ENCODE measurements at places on chromosomes 2 and 18.

DNA sequence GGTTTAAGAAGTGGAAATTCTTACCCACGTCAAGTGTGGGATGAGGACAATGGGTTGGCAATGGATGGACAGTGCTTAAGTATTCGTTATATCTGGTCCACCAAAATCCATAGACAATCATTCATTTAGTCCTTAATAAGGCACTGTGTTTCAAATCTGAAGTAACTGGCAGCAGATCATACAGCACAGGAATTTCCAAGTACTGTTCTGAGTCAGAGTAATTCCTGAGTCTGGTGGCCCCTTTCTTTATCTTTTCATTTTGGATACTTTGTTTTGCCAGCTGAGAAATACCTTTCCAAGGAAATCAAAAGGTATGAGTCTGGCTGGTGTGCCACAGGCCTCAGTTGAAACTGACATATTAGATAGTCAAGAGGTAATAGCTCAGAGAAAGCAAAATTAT, 31.4 kb upstream of the CCDC102B start:
- no peak for DNase-seq

GRCh38 chr18:49175071-49175470, 224.3 kb upstream of the SMAD7 start:
- no peak for DNase-seq

DNA sequence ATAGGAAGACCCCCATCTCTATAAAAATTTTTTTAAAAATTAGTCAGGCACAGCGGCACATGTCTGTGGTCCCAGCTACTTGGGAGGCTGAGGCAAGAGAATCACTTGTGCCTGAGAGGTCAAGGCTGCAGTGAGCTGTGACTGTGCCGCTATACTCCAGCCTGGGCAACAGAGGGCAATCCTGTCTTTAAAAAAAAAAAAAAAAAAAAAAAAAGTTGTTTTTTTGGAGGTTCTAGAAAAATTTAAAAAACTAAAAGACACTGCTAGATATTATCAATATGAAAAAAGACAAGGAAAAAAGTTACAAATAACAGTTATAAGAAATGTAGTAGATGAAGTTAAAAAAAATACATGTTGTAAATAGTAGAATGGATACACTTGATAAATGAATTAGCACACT, 56.1 kb upstream of the C2orf15 start:
- peak; percentile 54 for DNase-seq

- DNase-seq, result peak; percentile 70
Measured at GRCh38 chr2:30994227-30995056, 143.8 kb downstream of the GALNT14 start.

GRCh38 chr2:172106108-172106961, 3.6 kb upstream of the DLX2 start:
- peak; percentile 66 for DNase-seq

- DNase-seq, result no peak
Measured at GRCh38 chr2:174648896-174649295, 51.3 kb upstream of the WIPF1 start.

DNA sequence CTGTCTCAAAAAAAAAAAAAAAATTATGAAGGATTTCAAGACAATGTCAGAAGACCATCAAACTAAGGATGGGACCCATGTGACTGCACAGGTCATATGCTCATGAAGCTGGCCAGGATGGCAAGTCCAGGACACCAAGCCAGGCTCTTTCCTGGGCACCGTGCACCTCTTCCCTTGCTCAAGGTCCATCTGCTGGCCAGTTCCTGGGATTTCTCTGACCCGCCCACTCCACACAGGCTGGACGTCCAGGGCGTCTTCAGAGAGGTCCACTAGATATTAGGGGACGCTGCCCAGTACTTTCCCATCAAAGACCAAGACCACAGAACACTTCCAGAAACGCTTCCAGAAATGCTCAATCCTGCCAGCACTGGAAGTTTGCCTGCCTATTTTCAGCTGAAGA, 14.3 kb downstream of the TEX44 start:
- no peak for DNase-seq

DNA sequence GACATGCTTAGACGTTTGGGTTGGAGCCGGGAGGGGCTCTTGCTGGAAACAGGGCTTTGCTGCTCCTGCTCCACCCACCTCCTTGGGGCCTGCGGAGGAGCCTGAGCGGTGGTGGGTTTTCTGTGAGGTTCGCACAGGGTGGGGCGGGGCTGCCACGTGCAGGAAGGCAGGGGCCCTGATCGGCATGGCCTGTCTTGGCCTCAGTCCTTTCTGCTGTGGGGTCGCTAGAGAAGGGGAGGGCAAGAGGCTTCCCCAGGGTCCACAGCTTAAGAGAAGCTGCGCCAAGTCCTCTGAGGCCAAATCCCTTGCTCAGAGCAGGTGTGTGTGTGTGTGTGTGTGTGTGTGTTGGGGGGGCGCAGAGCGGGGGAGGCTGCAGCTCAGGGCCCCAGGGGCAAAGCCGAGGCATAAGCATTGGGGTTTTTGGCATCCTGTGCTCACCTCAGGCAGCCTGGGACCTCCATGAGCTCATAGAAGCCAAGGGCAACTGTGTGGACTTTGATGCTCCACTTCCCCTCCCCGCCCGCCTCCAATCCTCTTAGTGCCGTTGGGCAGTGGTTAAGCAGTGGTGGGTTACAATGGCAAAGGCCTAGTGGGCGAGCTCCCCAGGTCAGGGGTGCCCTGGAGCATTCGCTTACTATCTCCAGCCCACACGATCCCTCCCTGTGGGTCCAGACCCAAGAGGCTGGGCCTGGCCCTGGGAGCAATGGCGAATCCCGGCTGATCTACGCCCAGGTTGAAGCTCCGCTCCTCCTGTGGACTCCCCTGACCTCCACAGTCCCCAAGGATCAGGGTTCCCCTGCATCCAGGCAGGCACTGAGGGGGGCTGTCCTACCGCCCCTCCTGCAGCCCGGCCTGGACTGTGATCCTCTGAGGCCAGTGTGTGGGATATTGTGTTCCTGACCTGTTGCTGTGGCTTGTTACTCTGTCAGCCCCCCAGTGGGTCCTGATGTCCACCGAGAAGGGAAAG, 28.9 kb downstream of the TOGARAM2 start:
- DNase-seq, result peak; percentile 57

DNA sequence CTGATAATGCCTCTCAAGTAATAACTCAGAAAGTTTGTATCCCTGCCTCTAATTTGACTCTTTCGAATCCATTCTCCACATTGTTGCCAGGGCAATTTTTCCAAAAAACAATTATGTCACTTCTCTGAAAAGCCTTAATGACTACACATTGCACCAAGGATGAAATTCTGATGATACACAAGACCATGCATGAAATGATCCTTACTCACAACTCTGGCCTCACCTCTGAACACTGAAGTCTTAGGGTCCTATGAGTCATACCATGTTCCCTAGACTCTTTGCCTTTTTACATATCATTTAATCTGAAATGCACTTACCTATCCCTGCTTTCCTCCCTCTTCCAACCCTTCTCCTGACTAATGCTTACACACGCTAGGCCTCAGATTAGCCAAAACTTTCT, 51.0 kb downstream of the WDPCP start:
- no peak for DNase-seq

DNA sequence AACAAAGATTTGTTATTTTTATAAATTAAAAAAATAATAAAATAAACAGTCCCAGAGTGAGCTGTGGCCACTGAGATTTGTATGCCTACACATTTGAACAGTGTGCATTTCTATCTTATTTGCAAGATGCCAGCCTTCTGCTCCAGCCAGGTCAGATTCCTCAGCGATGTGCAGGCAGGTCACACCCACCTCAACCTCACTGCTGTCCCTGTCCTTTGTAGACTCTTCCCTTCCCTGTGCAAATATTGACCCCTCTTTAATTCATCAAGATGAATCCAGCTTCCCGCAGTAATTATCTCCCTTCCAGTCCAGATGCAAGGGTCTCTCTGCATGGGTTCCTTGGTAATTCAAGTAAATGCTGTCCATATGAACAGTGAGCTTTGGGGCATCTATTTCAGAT, 256.2 kb downstream of the PIEZO2 start:
- no peak for DNase-seq

DNA sequence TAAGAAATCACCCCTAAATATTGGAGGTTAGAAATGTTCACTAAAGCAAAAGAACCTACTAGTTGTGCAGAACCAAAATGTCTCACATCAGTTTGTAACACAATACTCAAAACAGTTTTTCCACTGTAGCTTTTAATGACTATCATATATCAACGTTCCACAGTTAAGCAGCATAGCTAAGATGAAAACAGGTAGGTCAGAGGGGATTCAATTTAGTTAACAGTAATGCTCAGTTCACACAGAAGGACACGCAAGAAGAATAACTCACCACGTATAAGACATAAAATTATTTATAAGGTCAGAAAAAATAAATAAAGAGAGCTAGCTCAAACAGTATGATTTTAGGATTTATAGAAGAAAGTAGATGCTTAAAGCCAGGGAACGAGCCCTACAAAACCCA, 118.9 kb upstream of the CCDC150 start:
- DNase-seq, result no peak

DNA sequence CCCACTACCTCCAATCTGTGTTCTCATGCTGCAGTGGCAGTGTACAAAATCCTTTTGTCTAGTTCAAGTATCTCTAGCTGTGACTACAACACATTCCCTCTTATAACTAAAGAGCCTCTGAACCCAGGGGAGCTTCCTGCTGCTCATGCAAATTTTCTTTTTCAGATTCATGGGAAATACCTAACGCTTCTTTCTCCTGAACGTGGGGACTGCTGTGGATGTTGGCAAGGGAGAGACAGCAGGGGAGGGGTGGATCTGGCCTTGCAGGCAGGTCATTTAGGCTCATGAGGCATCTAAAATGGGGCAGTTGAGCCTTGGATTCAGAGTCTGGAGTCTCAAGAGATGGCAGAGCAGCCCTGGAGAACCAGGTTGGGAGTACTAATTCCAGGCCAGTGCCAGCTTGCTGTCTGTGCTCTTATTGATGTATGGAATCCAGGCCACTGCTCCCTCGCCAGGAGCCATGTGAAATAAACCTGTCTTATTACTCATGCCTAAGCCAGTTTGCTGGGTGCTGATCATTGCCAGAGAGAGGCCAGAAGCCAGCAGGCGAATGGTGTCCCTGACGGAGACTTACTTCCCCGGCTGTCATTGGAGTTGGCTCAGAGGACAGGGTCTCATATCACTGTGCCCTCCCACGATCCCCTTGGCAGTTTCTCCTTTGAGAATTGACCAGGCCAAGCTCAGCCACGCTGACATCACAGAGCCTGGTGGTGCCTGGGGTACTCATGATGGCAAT, 29.2 kb upstream of the TNP1 start:
- DNase-seq, result no peak

DNA sequence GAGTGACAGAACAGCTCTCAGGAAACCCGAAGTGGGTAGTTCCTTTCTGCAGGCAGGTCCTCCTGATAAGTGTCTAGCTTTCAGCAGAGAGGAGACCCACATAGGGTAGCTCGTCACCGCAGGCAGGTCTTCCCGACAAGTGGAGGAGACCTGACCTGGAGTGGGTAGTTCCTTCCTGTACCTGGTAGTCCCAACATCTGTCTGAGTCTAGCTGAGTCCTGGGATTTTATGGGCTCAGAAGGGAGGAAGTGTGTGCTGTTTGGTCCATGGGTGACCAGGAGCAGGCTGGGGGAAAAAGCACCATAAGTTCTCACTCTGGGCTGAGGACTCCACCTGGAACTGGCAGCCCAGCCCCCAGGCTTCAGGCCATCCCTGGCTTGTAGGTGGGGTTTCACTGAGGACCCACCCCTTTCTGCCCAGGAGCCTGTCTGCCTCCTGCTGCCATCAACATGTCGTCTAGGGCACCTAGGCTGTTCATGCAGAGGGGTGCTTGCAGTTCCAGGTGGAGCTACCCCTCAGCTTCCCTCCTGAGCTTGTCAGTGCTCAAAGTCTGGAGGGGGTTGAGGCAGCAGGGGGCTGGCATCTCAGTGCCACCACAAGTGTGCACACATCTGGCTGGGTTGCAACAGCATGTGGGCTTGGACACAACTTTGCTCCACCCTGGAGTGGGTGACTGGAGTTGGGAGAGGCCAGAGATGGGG, 9.4 kb downstream of the DYSF start:
- DNase-seq, result no peak

- DNase-seq, result peak; percentile 50
Measured at GRCh38 chr2:42060718-42061619, 13.1 kb downstream of the PKDCC start.

GRCh38 chr18:74418023-74418422, 39.1 kb downstream of the DIPK1C start:
- no peak for DNase-seq

- no peak for DNase-seq
Measured at GRCh38 chr2:128465246-128466170, 146.8 kb upstream of the HS6ST1 start.

DNA sequence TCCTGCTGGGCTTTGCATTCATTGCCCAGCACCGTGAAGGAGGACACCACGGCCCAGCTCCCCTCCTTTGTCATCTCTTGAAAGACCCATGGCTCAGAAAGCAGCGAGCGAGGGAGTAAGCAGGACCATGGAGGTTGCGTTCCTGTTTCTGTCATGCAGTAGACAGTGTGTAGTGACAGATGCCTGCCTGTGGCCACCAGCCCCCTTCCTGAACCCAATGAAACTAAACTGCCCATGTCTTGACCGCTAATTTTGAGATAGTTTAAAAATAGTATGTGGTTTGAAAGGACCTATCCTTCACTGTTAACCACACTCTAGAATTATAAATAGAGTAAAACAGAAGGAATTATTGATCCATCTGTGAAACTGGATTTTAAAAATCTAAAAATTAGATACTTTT, 88.2 kb downstream of the ASAP2 start:
- DNase-seq, result no peak

DNA sequence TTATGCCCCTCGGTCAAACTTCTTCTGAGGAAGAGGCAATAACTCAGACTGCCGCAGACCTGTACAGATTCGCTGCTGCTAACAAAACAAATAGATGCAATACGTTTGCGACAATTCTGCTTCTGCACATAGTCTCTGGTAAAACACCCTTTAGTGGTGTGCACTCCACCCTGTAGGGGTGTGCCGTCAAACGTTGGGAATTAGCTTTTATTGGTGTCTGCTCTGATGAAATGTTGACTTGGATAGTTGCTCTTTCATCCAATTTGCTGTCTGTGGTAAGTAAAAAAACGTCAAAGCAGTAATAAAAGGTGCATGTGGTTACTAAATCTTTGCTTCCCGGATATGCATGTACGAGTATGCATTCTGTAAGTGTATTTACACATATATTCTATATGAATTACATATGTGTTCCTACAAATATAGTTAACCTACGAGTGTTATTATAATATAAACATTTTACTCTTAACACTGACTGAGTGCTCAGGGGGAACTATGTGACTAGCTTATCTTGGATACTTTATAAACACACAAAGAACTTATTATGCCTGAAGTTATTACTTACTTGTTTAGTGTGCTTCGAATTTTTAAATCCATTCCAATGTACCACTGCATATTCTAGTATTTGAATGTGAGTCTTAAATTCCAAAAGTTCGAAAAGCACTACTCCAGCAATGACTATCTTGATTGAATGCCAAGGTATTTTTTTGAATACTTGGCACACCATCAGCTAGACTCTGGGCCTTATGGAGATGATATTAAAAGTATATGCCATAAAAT, 610.2 kb downstream of the ZEB2 start:
- DNase-seq, result no peak

- peak; percentile 24 for DNase-seq
Measured at GRCh38 chr2:33370636-33371265, 105.7 kb upstream of the RASGRP3 start.
